ENCODE measurements at places on chromosomes 2 and 18.

- no peak for DNase-seq
These were observed 127.6 kb upstream of the L3MBTL4 start for GRCh38 chr18:6542296-6542695.

DNA sequence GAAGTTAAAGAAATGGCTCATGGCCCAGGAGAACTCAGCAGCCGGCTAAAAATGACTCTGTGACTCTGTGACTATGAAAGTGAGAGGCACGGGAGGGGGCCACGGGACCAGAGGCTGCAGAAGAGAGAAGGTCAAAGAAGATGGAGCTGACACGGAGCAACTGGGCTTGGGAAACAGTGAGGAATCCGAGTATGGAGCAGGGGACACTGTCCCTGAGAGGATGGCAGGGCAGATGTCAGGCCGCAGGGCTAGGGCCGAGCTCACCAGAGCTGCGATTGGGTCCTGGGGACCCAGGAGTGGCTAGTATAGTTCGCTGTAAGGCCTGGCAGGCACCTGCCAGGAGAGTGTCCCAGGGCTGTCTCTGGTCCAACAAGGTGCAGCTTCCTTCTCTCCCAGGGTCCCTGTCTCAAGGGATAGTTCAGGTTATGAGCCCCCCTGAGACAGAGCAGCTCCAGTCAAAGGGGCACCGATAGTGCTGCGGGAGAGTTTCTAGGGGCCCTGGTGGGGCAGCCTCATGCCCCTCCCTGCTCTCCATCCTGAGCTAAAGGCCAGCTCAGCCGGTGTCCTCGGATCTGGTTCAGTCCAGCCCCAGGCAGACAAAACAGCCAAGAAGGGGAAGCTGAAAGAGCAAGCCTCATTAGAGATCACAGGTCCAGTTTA is 42.7 kb downstream of the CIB4 start:
- DNase-seq: peak; percentile 1

DNA sequence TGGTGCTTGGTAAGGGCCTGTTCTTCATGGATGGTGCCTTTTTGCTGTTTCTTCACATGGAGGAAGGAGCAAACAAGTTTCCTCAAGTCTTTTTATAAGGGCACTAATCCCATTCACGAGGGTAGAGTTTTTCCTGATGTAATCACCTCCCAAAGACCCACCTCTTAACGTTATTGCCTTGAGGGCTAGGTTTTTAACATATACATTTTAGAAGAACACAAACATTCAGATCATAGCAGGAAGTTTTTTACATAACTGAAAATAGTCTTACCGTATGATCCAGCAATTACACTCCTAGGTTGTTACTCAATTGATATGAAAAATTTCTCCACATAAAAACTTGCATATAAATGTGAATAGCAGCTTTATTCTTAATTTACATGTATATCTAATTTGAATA is 976.3 kb downstream of the DSC3 start:
- DNase-seq: no peak

DNA sequence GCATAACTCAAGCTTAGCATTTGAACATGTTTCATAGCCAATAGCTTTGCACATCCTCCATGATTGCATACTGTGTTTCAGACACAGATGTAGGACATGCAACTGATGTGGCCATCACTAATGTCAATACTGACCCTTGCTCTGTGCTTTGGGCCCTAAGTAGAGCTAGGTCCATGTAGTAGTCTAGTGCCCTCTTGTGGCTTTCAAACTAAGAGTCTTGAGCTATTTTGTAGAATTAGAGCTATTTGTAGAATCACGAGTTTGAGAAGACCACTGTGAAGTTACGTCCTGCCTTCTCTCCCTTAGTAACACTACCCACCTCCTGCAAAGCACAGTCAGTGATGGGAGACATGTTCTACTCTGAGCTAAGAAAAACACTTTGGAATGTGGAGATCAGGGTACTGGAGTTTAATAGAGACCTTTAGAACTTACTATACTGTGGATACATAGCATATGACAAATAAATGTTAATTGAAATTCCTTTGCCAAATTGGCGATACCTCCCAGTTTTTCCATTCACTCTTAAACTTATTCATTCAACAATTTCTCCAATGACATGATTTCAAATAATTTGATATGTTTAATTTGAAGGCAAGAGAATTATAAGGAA is 306.5 kb upstream of the TNP1 start:
- DNase-seq: peak; percentile 14

DNA sequence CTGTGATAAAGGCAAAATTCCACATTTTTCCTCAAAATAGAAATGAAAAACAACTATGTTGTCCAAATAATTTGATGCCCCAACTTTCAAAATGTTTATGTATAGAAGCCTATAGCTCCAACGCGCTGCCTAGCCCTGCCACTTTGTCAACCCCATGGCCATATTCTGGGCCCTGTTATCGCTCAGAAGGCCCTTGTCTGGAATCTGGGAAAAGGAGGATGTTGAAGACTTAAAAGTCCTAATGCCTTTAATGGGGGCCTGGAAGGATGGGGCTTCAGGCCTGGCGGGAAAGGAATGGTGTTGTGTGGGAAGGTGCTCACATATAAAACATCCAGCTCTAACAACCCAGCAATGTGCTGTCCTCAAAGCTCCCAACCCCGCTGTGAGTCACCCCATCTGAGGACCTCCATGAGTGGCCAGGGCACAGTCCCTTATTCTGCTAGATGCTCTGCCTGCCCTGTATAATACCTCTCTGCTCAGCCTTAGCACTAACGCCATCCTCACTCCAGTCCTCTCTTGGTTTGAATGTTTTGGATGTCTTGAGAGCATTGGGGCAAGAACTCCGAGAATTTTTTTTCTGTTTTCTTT is 86.0 kb downstream of the ACSL3 start:
- DNase-seq: no peak

- no peak for DNase-seq
These were observed 133.3 kb downstream of the GFPT1 start for GRCh38 chr2:69253611-69254301.

DNA sequence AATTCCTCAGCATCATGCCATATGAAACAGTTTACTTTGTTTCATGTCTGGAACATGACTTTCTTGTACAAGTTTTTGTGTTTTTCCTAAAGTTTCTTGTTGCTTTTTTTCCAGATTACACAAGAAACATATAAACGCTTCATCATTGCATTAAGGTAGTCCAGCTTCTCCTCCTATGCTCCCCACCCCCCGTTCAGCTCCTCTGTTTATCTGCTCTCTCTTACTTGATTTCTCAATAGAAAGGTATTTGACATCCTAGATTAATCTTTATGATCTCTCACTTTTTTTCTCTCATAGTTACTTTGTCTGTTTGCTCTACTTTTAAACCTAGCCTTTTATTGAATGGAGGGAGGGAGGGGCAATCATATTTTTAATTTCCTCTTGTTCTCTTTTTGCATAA is 25.4 kb downstream of the SLC40A1 start:
- no peak for DNase-seq

DNA sequence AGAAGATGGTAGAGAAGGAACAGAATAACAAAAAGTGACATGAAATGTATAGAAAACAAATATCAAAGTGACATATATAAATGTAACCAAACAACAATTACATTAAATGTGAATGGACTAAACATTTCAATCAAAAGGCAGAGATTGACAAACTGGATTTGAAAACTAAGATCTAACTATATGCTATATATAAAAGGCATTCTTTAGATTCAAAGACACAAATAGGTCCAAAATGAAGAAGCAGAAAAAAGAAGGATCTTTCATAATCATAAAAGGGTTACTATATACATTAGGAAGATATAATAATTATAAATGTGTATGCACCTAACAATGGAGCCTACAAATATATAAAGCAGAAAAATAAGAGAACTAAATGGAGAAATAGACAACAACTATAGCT is 183.7 kb downstream of the METTL4 start:
- no peak for DNase-seq

GRCh38 chr2:233760043-233760442 is at the start of gene UGT1A1:
TSS of gene UGT1A1 (plus strand) at chr2:233760270. CDS start at chr2:233760288, 18 bp downstream.
- no peak for DNase-seq

DNA sequence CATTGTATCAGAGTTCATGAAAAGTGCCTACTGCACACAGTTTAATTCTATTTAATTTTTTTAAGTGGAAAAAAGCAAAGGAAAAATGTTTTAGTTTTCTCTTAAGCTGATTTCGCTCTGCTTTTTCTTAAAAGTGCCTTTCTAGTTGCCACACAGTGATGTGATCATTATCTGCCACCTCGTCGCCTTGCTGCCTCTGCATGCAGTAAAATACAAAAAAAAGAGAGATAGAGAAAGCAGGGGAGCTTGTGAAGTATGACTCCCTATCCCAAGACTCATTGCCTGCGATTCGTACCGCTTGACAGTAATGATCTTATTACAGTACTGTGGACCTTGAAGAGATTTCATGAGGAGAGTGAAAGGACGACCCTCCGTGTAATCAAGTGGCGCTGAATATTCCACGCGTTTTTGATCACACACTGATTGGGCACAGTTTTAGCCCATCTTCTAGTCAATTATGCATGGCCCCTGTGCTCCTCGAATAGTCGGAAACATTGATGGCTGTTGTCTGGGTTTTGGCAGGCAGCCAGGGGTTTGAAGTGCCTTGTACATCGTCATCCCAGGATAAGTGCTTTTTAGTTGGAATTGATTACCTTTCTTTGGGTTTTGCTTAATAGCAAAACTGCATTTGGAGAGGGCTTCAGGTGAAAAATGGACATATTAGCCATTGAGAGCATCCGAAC is 188.3 kb downstream of the GBX2 start:
- no peak for DNase-seq

DNA sequence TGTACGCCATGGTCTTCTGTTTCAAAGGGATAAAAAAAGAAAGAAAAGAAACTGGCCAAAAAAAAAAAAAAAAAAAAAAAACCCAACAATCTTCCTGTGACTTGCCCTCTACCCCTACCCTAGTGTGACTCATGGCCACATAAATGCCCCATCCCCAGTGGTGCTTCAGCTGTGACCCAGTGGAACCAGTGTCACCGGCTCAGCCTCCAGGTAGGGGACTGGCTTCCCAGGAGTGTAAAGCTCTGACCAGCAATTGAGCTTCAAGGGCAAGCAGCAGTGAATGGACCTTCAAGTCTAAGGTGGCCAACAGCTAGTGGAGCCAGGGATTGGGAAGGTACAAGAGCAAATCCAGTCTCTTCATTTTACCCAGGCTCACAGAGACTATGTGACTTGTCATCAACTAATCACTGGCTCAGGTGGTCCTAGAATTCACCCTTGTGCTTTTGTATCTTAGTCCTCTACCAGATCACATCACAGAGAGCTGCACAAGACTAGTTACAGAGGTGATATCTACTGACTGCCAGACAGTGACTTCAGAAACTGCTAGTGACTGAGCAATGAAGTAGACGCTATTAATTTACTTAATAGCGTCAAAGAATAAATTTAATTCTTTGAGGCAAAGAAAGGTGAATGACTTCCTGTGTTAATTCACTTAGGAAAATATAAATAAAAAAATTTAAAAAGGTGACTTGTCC is 1.3 kb upstream of the TGFBRAP1 start:
- DNase-seq: no peak

- no peak for DNase-seq
These were observed 319.0 kb downstream of the BCL11A start for GRCh38 chr2:60234274-60234986.

DNA sequence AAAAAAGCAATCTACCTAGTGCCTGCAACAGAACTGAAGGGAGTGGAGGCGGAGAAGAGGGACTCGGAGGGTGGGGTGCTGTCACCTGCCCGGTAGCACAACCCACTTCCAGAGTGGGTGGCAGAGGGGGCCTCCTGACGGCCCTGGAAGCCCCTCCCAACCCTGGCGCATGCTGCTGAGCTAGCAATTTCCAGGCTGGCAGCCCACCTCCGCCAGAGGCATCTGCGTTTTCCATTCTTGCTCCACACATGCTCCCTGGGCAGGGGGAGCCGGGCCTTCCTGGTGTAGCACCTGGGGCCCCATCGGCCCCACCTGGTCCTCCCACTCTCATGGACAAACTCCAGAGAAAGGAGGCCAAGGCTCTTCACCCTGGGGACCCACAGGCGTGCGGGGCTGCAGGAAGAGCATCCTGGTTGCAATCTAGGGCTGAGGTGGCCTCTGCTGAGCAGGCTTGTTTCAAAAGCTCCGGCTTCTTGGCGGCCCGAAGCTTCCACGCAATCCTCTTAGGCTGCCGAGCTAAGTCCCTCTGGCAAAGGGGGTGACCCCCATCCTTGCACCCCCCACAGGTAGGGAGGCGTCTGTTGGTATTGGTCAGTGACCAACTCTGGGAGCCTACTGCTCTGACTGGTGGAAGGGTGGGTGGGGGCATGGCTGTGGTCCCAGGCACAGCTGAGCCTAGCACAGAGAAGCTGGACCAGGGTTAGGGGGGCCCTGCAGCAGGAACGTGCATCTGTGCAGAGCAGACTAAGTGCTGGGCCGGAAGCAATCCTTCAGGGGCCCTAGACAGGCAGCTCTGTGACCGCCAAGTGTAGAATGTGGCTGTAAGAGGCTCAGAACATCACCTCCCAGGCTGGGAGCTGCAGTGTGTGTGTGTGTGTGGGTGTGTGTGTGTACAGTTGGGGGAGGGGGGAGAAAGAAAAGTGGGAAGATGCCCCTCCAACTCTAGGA is 2.6 kb downstream of the HS6ST1 start:
- DNase-seq: peak; percentile 3

DNA sequence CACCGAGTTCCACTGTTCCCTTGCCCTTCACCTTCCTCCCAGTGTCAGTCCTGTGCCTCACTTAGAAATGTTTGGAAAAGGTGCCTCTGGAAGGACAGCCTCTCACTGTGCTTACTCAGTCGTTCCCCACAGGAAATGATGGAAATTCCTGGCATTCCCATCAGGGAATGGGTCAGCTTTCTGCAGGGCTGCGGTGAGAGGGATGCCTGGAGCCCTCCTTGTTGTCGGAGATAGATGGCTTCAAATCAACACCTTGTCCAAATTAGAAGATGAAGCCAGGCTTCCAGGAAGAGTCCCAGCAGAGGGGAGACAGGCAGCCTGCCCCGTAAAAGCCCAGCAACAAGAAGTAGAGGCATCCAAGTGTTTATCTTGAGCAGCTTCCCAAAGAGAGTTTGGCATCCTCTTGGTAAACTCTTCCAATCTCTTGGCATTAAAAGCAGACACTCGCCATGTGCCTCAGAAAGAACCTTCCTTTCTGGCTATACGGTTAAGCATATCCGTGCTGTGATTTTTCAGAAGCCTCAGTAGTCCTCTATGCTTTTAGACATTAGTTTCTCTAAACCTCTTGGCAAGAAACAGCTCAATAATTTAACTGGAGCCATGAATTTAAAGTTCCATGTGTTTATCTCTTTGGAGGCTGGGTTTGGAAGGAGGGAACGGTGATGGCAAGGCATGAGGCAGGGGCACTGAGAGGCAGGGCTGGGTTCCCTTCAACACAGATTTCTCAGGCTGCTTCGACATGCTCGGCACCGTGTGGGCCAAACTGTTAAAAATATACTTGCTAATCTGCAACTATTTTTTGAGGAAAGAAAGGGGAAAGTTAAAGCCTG is 25.1 kb downstream of the COLEC12 start:
- DNase-seq: peak; percentile 55

DNA sequence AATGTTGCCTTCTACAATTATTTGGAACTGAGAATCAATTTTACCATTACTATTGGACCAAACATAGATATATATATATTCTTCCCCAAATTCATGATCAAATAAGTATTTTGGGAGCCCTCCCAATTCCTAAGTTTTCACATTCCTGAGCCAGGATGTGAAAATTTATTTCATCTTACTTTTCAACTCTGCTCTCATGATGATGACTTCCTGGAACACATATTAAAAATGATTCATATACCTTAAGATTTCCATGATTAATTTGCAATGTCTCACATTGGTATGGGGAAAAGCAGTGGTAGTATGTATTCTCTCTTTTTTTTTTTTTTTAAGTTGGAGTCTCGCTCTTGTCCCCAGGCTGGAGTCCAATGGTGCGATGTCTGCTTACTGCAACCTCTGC is 596.1 kb upstream of the ZEB2 start:
- DNase-seq: no peak

- no peak for DNase-seq
These were observed 58.1 kb upstream of the SDC1 start for GRCh38 chr2:20282916-20283592.

GRCh38 chr2:112664689-112665088 is 18.9 kb downstream of the SLC20A1 start:
- DNase-seq: no peak
